ENCODE measurements at places on chromosomes 1 and 21.

GRCh38 chr1:33468531-33468930 lies 3.9 kb upstream of the ZSCAN20 start:
- DNase-seq: no peak

DNA sequence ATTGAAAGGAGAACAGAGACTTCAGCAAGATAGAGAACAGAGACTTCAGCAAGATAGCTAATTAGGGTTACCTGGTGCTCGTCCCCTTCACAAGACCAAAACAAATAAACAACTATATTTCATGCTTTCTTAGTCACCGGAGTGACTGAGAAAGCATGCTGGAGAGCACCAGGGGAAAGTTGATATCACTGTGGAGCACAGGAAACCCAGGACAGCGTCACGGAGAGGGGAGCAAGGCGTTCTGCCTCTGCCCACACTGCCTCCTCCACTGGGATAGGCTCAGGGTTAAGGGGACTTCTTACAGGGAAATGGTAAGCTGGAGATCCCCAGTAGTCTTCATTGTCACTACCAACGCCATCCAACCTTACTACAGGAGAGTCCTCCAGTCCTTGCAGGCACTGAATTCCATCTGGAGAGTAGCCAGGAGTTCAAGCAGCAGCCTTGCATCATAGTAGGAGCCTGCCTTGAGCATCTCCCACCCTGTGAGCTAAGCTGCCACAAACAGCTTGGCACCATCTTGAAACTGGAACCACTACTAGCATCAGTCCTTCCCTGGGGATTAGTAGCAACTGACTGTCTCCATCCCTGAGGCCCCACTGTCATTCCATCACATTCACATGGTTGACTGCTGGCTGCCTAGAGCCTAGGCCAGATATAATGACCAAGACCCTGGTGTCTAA lies 239.4 kb downstream of the PLPP3 start:
- no peak for DNase-seq

DNA sequence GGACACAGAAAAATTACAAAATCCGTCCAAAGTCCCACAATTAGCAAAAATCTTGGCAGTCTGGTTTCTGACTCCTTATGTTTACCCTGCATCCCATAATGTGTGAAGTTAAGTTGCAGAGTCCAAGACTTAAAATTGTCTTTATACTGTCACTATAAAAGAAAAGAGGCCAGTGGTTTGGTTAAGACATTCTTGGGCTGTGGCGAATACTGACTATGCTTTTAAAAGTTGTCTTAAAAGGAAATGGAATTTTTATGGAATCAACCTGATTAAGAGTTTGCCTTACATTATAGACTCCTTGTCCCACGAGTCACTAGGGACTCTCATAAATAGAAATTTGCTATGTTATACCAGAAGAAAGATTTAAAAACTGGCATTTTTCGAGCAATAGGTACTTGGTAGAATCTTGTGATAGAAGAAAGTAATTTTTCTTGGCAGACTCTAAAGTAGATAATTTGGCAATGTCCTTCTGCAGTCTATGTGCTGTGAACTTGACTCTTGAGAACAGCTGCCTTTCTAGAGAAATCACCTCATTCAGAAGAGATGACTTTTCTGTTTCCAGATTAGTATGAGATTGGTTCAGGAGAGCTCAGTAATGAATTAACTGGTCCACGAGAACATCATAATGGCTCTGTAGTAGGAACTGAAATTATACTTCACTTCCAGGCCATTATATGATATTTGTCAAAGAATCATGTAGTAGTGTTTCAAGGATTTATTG lies 31.8 kb downstream of the NTNG1 start:
- no peak for DNase-seq

GRCh38 chr1:153527023-153527682 lies 8.6 kb downstream of the S100A6 start:
- no peak for DNase-seq

DNA sequence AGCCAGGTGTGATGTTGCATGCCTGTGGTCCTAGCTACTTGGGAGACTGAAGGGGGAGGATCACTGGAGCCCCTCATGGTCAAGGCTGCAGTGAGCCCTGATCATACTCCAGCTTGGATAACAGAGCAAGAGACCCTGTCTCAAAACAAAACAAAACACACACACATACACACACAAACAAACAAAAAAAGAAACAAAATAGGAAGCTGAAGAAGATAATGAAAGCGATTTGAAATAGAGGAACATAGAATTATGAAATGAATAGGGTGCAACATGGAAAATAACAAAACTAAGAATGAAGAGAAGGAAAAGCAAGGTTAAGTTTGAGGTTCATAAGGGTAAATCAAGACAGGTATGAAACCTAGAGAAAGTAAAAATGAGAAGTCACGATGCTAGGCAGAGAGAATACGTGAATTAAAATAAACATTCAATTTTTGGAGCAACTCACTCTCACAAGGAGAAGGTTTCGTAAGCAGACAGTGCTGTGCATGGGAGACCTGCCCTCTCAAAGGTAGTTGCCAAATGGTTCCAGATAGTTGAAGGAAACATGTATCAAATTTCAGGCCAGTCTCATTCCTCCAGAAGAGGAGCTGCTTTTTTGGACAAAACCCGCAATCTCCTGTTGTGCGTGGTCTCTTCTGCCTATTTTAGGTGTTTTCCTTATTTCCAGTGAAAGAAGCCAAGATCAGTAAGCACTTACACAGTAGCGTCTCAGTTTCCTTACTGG lies 3.3 kb downstream of the CD46 start:
- no peak for DNase-seq

DNA sequence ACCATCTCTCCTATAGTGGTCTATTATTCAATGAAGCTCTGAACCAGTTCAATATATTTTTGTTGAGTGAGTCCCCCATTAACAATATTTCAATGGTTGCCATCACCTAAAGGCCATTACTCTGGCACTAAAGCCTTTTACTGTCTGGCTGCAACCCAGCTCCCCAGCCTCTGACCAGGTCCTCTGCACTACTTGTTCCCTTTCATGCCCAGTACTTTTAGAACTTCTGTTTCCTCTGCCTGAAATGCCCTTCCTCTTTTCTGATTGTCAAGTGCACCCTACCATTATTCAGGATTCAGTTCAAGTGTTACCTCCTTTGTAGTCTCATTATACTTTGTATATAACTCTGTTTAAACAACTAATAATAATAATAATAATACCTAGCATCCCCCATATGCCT lies 30.4 kb upstream of the ZFYVE9 start:
- no peak for DNase-seq

GRCh38 chr1:77395051-77395450 lies 113.2 kb downstream of the AK5 start:
- no peak for DNase-seq

DNA sequence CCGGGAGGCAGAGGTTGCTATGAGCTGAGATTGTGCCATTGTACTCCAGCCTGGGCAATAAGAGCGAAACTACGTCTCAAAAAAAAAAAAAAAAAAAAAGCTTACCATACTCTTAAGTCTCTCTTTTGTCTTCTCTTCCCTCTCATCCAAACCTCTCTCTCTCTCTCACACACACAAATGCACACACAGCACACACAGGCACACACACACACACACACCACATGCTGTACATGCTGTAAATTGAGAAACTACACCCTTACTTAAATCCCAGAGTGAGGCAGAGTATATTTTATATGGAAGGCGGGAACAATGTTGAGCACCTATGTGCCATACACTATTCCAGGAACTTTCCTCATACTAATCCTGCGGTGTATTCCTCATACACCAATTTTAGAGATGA lies 6.5 kb downstream of the MCOLN3 start:
- no peak for DNase-seq

DNA sequence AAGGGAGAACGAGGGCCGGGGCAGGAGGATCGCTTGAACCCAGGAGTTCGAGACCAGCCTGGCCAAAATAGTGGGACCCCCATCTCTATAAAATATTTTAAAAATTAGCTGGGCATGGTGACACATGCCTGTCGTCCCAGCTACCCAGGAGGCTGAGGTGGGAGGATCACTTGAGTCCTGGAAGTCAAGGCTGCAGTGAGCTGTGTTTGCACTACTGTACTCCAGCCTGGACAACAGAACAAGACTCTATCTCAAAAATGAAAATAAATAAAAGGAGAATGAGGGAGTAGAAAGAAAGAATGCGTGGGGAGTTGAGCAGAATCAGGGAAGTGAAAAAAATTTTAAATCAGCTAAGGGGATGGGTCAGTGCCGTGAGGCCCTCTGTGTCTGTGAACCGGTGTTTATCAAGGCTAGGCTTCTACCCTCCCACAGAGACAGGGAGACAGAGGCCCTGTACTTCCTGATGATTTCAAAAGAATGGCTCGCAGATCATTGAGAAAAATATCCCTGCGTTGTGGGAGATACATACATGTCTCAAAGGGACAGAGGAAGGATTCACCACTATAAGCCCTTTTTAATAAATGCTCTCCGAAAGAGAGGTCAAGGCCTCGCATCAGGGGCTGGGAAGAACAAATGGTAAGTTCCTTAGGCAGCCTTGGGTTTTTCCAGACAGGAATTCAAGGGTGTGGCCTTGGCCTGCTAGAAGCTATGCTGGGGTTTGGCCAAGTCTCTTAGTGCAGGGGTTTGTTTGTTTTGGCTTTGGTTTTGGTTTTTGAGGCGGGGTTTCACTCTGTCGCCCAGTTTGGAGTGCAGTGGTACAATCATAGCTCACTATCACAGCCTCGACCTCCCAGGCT lies 20.7 kb downstream of the IL10RB start:
- DNase-seq: no peak

DNA sequence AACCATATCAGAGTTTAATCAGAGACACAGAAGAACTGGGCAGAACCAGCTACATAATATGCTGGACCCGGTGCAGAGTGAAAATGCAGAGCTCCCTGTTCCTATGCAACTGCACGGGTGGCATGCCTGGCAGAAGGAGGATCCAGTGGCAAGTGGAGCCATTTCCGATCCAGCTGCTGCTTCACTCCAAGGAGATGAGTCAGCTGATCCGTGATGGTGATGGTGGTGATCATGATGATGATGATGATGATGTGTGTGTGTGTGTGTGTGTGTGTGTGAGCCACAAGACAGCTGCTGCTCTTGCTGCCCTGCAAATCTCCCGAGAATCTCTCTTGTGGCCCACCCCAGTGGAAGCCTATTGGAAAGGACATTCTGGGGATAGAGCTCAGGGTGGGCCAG lies 133.0 kb downstream of the URB2 start:
- no peak for DNase-seq

DNA sequence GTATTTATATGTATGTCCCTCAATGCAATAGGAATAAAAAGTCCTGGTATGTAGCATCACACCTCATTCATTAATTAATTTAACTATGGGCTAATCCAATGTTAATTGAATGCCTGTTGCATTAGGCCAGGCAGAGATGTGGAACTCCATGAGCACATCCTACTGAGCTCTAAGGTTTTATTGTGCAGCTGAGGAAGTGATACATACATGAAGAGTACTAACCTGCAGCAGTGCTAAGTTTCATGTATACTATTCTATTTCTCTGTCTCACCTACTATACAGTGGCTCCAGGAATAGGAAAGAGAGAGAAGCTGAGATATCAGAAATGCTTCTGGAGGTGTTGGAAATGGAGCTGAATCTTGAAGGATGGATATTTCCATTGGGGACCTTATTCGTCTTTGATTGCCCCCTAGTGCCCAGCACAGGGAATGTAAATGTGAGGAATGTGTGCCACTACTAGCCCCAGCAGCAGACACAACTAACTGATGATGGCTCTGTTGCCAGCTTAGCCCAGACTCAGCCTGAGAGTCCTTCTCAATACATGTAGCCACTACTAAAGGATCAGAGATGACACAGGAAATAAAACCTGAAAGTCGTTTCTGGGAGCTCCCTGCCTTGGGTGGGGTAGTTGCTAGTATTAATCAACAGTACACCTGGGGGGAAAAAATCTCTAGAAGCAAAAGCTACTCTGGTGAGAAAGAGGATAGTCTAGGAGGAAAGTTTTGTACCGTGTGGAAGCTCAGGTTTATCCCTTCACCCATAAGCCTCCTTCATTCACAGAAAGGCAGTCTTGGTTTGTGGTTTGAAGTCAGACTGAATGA lies 173.3 kb upstream of the FOXD3 start:
- no peak for DNase-seq

DNA sequence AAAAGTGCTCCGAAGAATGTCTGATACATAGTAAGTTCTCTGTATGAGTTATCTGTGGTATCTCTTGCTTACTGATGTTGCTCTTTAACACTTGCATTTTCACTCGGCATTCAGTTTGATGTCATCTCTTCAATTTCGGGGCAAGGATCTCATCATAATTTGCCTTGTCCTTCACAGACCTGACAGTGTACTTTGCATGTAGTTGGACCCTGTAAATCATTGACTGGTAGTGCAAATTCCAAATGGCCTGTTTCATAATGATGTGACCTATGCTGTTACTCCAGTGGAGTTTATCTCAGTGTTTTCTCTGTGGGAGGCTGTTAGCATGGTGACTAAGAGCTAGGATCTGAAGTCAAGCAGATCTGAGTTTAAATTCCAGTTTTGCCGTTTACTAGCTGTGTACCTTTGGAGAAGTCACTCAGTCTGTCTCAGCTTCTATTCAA lies 34.2 kb upstream of the ABCD3 start:
- no peak for DNase-seq

DNA sequence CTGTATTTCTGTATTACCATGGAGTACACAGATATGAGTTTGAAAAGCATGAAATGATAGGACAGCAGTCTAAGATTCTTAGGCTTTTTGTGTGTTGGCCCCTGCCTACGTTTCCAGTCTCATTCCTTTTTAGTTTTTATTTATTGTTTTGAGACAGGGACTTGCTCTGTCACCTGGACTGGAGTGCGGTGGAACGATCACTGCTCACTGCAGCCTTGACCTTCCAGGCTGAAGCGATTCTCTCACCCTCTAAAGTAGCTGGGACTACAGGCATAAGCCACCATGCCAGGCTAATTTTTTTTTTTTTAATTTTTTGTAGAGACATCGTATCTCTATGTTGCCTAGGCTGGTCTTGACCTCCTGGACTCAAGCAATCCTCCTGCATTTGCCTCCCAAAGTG lies 3.8 kb downstream of the RAVER2 start:
- DNase-seq: no peak

DNA sequence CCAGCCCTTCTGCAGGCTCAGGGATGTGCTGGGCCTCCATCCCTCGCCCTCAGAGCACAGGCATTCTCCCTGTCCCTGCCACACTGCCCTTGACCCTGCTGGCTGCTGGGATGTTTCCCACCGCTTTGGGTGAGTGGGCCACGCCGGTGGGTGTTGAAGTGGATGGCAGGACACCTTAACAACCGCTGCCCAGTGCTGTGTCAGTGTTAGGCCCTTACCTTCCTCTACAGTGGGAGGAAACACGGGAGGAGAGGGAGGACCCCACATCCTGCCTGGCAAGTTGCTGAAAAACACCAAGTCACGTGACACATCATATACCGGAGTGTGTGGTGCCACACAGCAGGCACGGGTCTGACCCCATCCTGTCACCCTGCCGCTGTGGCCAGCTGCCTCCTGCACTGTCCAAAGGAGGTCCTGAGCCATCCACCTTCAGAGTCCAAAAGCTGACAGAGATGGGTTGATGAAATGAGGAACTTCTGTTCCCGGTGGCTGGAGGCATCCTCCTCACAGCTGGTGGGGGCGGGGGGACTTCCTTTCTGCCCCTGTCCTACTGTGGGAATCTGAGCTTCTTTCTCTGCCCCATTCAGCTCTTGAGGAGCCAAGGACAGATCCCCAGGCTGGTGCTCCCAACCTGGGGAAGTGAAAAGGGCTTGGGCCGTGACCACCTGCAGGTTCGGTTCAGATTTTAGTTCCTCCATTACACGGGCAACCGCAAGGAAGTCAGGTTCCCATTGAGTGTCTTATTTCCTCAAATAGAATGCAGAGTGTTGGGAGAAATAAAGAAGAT lies 3.2 kb upstream of the THEMIS2 start:
- no peak for DNase-seq
